Effector CD4-positive, alpha-beta T cell (primary cell): ENCODE measurements at places on chromosomes 3 and 15.

GRCh38 chr3:41580274-41580959 is 381.1 kb downstream of the CTNNB1 start:
- no peak for DNase-seq

GRCh38 chr3:148718982-148719862 is 21.5 kb downstream of the AGTR1 start:
- no peak for DNase-seq

DNA sequence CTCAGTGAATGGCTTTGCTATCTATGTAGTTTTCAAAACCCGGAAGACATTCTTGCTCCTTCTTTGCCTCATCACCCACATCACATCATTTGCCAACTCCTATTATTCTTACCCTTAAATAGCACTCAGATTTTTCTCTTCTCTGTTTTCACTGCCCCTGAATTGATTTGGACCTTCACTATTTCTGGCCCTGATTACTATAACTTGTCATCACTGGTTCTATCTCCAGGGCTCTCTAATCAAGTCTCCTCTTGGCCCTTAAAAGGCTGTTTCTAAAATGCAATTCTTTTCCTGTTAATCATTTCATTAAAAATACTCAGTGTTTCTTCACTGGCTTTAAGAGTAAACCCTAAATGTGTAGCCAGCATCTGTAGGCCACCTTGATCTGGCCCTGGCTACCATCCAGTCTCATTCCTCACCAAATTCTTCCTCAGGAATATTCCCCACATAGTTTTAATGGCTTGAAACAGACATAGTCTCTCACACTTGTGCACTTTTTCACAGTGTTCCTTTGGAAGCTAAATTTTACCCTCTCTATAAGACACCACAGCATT is 437.1 kb upstream of the CBLB start:
- no peak for DNase-seq

DNA sequence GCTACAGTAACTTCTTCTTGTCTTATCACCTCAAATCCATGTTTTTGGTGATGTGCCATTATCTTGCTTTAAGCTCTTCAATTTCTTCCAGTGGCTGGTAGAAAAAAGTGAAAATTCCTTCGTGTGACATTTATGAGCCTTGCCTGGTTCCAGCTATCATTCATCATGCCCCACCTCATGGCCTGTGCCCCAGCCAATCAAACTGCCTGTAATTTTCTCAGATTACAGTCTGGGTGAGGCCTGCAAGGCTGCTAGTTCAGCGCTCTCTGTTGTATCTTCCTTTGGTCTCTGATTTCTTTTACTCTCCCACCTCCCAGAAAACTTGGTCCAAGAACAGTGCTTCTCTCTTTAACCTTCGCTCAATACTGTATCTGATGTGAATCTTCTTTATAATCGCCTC is 249.3 kb upstream of the ZNF717 start:
- DNase-seq = no peak

GRCh38 chr3:120461416-120461815 is 10.6 kb upstream of the FSTL1 start:
- no peak for DNase-seq

DNA sequence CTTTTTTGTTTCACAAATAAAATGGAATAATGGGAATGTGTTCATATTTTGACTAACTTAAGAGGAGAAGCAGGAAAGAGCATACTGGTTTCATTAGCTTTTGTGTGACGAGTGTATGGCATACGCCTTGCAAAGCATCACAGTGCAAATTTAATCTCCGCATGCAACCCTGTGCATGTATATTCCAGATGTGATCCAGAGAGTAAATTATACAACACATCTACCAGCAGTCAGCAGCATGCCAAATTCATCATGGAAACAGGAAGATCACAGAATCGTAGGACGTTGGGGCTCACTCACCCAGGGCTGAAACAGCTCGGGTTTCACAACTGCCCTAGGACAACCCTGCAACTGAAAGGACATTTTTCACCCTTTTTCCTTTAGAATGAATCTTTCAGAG is 53.4 kb downstream of the ADAMTS9 start:
- no peak for DNase-seq

DNA sequence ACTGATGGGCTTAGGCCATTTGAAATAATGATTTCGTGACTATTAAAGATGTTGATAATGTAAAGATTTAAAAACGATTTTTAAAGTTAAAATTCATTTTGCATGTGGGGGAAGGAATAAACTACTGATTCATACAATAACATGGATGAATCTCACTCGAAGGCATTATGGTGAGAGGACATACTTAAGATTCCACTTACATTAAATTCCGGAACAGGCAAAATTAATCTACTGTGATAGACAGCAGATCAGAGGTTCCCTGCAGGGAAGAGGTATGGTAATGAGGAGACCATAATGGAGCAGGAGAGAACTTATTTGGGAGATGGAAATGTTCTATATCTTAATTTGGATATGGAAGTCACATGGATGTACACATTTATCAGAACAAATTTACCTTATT is 28.4 kb upstream of the RAB6B start:
- no peak for DNase-seq

- DNase-seq = no peak
These were observed 73.3 kb downstream of the SLC24A1 start for GRCh38 chr15:65695081-65695480.

DNA sequence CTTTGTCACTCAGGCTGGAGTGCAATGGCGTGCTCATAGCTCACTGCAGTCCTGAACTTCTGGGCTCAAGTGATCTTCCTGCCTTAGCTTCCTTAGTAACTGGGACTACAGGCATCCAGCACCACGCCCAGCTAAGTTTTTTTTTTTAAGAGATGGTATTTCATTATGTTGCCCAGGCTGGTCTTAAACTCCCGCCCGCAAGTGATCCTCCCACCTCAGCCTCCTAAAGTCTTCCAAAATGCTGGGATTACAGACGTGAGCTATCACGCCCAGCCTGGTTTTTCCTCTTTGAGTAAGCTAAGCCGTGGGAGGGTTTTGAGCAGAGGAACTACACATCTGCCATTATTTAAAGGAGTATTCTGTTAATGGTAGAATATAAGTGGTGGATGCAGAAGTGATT is 7.4 kb upstream of the LRRFIP2 start:
- DNase-seq = no peak

DNA sequence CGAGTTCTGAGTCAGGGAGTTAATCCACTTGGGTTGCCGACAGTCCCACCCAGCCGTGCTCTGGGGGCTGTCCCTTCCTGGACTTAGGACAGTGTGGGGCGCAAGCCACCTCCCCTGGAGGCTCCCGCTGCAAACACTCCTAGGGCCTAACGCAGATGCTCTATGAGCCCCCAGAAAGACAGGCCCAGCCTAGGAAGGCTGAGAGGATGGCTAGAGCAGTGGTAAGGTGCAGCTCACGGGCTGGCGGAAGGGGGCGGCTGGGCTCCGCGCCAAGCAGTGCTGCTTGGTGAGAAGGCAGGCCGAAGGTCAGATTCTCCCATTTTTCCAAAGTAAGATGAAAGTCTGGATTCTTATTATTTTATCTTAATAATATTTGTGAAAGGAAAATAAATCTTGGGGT is 84.6 kb upstream of the ALDH1L1 start:
- no peak for DNase-seq
